ENCODE measurements at places on chromosomes 1 and 21. TPM values are rescaled to one million over a fixed set of nuclear protein-coding genes. Genes with fewer than 3 reads are reported as not detected.

DNA sequence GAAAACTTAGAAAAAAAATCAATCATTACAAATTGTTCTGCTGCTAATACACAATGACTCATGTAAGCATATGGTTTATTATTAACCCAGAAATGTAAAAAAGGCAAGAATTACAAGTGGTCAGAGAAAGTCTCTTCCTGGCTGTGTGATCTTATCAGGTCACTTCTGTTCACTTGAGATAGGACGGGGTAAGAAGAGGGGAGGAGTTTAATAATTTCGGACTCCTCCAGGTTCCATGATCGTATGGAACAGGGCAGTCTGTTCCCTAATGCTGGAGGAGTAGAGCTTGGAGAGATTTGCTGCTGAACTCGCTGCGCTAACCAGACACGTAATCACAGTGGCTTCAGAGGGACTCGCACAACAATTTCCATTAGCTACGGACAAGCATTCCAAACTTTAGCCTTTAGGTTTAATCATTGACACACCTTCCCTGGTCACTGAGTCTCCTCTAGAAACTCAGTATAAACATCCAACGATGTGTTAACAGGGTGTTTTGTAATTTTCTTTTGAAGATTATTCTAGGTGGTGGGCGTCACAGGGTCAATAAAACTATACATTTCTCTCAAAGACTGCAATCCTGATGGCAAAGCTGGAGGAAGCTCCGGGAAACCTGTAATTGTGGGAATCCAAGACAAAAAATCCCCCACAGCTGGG, 1.3 kb downstream of the CRYZ start:
- peaks cover 2% of the 10 kb centered on the region for H3K4me1 ChIP-seq
- no peak overlapping the region for H3K4me3 ChIP-seq
- H3K27ac ChIP-seq: peak overlapping the region; percentile 61
- H3K27me3 ChIP-seq: no peaks in the 10 kb centered on the region
- no peaks in the 10 kb centered on the region for H3K36me3 ChIP-seq
- no peak for DNase-seq

DNA sequence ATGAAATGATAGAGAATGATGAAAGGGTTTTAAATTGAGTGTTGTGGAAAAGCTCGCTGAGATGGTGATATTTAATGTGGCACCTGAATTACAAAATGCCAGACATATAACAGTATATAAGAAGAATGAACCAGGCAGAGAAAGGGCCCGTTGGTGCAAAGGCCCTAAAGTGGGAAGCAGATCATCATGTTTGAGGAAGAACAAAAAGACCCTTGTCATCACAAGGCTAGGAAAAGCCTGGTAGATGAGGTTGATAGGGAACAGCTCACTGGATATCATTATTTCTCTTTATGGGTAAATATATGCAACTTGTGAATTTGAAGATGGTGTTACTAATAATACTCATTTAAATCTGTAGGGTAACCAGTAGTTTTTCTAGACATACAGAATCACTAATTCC, 11.0 kb downstream of the RAP1A start:
- DNase-seq: no peak
- no peak overlapping the region for H3K4me3 ChIP-seq
- H3K27ac ChIP-seq: no peak overlapping the region
- H3K36me3 ChIP-seq: no peaks in the 10 kb centered on the region
- H3K27me3 ChIP-seq: no peaks in the 10 kb centered on the region
- peaks cover 2% of the 10 kb centered on the region for H3K4me1 ChIP-seq

DNA sequence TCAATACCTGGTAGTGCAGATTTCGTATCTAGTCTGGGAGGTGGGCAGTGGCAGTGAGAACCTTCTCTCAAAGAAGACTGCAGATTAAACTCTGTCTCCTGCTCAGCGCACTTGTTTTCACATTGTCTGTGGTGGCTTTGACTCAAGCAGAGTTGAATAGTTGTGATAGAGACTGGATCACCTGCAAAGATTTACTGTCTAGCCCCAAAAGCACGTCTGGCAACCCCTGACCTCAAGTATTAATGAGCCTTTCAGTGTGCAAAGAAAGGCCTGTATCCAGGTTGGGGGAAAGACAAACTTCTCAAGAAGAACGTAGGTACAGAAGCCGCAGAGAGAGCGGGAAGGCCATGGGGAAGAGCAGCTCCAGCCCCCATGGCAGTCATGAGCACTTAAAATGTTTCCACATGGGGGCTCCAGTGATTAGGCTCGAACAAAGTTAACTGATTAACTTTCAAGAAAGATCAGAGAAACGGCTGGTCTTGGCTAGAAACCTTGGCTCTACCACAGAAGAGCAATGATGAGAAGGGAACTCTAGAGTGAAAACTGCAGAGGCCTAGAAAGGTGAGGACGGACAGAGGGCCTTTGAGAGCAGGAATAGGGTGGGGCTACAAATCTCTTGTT, 15.2 kb downstream of the HENMT1 start:
- H3K27me3 ChIP-seq: no peaks in the 10 kb centered on the region
- peaks cover 18% of the 10 kb centered on the region for H3K4me1 ChIP-seq
- no peak overlapping the region for H3K4me3 ChIP-seq
- DNase-seq: no peak

The SLC44A3 gene
- 4.7 TPM for total RNA-seq

DNA sequence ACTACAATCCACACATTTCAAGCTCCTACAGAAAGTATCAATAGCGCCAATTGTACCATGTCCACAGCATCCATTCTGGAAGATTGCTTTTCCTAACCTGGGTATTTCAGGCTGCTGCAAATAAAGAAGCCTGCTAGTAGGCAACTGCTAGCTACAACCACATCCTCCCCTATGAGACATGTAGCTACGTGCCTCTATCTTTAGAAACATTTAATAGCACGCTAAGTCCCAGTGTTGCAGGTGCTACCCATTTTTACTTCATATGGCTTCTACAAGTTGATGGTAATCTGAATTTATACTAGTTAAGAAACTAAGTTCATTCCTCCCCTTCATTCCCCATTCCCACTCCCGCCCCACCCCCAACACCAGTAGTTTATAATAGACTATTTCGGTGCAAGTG, 7.4 kb upstream of the AMPD1 start:
- H3K4me1 ChIP-seq: no peaks in the 10 kb centered on the region
- H3K27me3 ChIP-seq: no peaks in the 10 kb centered on the region
- H3K36me3 ChIP-seq: peaks cover 2% of the 10 kb centered on the region
- H3K4me3 ChIP-seq: no peak overlapping the region

GRCh38 chr1:110249256-110249655, 39.1 kb downstream of the KCNC4 start:
- H3K4me3 ChIP-seq: no peak overlapping the region
- no peaks in the 10 kb centered on the region for H3K36me3 ChIP-seq
- H3K4me1 ChIP-seq: no peaks in the 10 kb centered on the region
- no peak overlapping the region for H3K27ac ChIP-seq
- no peaks in the 10 kb centered on the region for H3K27me3 ChIP-seq
- no peak for DNase-seq

DNA sequence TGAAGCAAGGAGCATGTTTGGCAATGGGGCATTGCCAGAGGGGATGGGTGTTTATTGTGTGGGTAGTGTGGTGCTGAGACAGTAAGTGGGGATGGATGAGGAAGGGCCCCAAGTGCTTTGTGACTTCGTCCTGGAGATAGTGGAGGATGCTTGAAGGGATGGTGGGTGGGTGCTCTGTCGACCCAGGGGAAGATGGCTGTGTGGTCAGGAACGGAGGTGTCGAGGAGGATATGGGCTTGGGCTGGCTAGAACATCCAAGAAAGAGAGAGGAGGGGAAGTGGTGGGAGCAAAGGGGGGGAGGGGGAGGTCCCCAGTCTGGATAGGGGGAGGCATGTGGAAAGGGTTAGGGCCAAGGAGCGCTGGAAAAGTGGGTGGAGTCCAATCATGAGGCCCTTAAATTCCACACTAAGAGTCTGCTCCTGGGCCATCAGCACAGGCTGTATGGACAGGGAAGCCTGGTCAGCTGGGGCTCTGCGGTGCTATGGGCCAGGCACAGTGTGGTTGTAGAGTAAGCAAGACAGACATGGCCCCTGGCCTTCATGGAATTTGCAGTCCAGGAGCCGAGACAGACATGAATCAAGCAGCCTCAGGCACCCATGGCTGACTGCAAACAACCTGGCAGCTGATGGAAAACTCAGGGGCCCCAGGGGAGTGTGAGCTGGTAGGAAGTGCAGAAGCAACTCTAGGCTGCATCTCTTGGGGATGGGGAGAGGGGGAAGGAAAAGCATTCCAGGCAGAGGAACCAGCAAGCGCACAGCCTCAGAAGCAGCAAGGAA, 36.3 kb downstream of the EDN2 start:
- no peaks in the 10 kb centered on the region for H3K27me3 ChIP-seq
- H3K4me1 ChIP-seq: no peaks in the 10 kb centered on the region
- H3K27ac ChIP-seq: no peak overlapping the region
- no peaks in the 10 kb centered on the region for H3K36me3 ChIP-seq
- H3K4me3 ChIP-seq: no peak overlapping the region
- no peak for DNase-seq

The S100A8 gene
- total RNA-seq: 291 TPM
